ENCODE measurements at places on chromosomes 3 and 15.

DNA sequence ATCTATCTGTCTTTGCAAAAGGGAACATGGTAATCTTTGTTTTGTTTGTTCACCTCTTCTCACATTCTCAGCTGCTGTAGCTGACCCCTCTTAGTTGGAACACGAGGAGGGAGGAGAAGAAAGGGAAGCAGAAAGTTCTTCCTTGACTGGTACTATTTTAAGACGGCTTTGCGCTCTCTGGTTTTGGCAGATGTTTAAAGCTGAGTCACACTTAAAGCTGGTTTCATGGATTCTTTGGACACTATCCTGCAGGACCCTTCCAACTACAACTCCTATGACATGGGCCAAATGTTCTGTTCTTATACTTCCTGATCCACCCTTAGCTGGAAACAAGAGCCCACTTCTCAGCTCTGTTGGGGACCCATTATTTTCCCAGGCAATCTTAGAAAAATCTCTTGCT, 40.6 kb upstream of the FXR1 start:
- DNase-seq, result no peak

GRCh38 chr15:89614164-89614563, 38.9 kb downstream of the TICRR start:
- DNase-seq, result no peak

- DNase-seq, result no peak
Measured at GRCh38 chr3:28206479-28206878, 34.9 kb upstream of the CMC1 start.

DNA sequence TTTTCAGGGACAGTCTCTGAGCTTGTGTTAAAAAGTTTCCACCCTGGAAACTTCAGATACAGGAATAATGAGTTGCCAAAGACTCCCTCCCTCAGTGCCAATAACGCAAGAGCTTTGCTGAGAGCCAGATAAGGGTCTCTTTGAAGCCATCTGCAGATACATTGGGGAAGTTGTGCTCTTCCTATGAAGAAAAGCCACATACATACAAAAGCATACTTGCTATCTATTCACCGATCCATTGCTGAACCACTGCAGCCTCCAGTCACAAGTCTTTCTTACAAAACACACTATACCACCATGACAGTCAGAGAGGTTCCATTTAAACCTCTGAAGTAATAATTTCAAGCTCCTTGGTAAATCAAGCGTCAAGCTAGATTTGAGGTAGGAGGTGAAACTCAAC, 10.0 kb upstream of the RETNLB start:
- DNase-seq, result no peak

GRCh38 chr3:40104441-40104840, 205.1 kb upstream of the EIF1B start:
- DNase-seq, result no peak

- no peak for DNase-seq
Measured at GRCh38 chr3:126889276-126890201, 93.4 kb upstream of the PLXNA1 start.

DNA sequence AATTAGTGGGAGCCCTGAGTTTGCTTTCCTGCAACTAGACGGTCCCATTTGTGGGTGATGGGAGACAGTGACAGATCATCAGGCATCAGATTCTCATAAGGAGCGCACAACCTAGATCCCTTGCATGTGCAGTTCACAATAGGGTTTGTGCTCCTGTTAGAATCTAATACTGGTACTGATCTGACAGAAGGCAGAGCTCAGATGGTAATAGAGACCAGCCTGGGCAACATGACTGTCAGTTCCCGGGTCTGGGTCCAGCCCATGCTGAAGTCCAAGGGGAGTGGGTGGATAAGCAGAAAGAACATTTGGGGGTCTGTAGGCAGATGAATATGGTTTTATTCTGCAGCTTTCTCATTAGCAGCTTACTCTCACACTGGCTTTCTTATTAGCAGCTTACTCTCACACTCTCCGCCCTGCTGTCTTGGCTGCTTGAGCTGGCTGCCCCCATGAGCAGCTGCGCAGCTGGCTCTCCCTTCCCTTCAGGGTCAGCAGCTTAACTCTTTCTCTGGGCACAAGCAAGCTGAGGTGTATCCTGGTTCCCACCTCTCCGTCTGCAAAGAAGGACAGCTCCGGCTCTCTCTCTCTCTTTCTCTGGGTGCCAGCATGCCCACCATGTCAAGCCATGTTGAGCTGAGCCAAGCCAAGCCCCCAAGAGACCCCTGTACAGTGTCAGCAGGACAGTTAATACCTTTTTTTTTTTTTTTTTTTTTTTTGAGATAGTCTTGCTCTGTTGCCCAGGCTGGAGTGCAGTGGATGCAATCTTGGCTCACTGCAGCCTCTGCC, 46.5 kb downstream of the KLHDC8B start:
- no peak for DNase-seq

- DNase-seq, result no peak
Measured at GRCh38 chr3:14278265-14278798, 99.7 kb downstream of the LSM3 start.

DNA sequence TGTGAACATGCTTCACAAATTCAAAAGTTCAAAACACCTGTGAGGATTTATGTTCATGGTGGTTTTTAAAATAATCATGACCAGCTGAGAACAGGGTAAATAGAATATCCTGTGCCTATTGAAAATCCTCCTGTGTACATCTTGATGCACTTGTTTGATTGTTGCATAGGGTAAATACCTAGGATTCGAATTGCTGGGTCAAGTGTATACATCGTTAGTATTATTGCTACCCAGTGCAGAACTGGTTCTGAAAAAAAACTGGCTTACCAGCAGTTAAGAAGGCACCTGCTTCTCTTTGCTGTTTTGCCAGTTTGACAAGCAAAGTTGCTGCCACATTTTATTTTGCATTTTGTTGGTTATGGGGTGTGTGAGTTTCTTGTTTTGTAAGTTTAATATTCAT, 272.6 kb downstream of the CLSTN2 start:
- no peak for DNase-seq

DNA sequence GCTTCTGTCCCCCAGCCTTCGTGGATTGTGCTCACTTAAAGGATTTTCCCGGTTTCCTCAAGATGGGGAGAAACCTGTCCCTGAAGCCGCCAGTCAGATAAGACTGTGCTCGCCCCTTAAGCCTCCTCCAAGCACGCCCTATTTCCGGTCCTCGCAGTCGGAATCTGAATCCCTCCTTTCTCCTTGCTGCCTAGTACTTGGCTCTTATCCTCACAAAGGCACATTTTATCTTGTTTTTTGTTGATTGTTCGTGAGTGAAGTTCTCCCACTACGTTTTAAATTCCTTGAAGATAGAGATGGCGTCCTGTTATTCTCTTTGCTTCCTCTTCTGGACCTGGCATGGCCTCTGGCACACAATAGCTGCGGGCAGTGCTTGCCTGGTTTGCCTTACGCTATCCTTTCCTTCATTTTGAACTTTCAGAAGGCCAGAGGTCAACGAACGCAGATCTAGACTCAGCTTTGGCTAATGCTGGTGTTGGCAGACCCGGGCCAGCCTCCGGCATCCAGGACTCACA, 1.7 kb downstream of the CLDN11 start:
- no peak for DNase-seq

GRCh38 chr3:193771011-193771652, 178.1 kb downstream of the OPA1 start:
- DNase-seq, result no peak

DNA sequence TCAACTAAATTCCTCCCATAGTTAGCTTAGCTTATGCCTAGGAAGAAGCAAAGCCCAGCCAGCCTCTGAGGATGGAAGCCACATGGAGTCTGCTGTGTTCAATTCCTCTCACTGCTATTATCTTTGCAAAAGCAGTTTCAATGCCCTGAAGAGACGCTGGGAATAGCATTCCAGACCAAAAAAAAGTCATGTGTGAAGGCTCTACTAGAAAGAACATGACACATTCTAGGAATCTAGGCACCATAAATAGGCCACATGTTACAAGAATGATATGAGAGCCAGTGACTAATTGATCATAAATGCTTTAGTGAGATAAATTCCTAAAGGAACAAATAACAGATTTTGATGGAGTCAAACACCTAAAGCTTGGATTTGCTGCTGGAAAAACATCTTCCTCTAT, 800.8 kb downstream of the TUSC7 start:
- no peak for DNase-seq

GRCh38 chr3:177781686-177782161, 584.4 kb upstream of the TBL1XR1 start:
- DNase-seq, result no peak

DNA sequence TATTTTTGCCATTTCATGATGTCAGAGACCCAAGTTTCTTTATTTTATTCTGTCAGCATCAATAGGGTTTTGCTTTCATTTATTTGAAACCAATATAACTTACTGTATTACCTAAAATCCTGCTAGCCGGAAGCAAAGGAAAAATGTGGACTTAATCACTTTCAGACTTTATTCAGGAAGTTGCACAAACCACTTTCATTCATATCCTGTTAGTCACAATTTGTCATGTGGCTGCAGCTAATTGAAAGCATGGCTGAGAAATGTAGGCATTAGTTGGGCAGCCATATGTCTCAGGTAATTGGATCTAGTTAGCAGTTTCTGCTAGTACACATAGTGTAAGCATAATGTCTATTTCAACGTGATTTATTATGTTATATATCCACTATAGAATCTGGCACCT, 462.3 kb upstream of the SGO1 start:
- DNase-seq, result no peak

DNA sequence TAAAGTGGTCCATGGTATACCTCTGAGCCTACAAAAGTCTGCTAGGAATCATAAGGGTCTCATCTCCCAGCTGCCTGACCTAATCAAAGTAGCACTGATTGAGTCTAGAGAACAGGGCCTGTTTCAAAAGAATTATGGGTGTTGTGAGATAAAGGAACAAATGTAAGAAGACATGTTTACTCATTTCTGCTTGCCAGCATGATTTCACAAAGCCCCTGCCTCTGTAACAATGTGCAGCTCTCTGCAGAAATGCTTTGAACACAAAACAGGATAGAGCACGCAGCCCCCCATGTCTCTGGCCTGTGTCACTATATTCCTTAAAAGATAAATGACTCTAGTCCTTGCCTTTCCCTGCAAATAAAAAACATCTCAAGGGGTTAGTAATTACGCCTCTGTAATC, 94.7 kb upstream of the IGSF10 start:
- no peak for DNase-seq

- no peak for DNase-seq
Measured at GRCh38 chr15:63414474-63415120, 33.0 kb upstream of the CA12 start.

- DNase-seq, result no peak
Measured at GRCh38 chr15:95610945-95611344, 719.6 kb upstream of the NR2F2 start.

DNA sequence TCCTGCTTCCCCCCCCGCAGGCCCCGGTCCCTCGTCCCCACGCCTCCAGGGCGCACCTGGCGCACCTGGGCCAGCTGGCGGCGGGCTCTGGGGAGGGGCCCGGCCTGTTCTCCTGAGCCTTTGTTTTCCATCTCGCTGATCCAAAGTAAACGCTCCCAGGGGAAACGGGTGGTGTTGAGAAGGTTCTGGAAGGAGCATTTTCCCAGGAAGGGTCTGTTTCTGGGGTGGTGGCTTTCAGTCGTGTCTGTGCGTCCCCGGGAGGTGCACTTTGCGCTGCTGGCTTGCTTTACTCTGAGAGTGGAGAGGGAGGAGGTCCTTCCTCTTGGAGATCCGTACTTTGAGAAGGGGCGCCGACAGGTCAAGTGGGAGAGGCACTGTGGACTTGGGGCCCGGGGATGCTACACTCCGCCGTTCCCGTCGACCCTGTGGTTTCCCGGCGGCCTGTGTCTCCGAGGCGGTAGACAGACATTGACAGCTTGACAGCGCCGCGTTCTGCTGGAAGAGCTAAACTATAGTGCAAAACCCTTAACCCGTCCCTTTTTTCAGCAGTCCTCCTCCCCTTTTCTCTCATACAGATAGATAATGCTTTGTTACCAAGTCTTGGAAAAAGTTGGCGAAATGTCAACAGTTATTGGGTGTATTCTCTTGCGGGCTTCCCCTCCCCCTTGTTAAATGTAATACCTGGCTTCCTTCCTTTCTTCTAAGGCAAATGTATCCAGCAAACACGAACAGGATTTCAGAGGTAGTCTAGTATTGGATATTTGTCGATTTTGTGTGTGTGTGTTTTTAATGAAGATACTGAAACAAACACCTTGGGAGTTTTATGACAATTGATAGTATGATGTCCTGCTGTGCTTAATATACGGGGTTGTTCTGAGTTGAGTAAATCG, 6.5 kb downstream of the TPM1 start:
- no peak for DNase-seq

GRCh38 chr3:16122155-16122554, 52.3 kb upstream of the GALNT15 start:
- DNase-seq, result no peak

GRCh38 chr3:7682822-7683229, 818.8 kb upstream of the LMCD1 start:
- DNase-seq, result no peak

GRCh38 chr3:126523745-126524428, at the start of gene CHST13:
Gene CHST13, plus strand, starts transcription at chr3:126524155. Its CDS starts 178 bp downstream, at chr3:126524333.
- DNase-seq, result no peak

DNA sequence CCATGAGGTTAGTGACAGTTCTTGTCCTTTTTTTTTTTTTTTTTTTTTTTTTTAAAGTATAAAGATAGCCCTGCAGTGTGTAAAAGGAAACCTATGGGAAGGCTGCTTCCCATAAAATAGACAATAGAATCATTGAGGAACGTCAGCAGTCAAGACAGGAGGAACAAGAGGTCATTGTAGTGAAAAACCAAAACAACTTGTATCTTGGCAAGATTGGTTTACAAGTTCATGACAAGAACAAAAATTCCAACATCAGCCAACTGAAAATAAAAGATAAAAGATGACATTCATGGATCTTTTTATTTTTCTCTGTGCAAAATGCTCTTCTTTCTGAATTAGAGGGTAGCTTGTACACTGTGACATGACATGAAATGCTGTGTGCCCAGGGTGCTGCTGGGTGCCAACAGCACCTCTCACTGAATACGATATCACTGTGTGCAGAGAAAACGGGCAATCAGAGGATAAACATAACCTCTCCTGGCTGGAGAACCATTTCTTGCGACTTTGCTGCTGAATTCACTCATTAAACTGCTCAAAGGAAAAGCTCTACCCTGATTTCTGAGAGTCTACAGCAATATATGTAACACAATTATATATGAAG, 30.1 kb upstream of the IP6K2 start:
- no peak for DNase-seq

- no peak for DNase-seq
Measured at GRCh38 chr3:137062250-137062649, 104.5 kb downstream of the IL20RB start.

DNA sequence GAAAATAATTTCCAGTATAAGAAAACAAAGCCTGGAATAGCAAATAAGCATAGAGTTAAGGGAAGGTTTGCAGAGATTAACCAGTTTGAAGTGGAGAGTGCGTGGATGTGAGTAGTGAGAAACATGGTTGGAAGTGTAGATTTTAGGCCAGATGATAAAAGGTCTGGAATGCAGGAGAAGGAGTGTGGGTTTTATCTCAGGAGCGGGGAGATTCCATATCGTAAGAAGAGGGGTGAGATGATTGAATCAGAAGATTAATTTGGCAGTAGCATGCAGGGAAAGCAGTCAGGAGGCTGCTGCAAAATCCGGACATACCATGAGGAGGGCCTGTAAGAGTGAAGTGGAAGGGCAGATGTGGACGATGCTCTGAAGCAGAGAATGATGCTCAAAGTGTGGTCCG, 13.7 kb downstream of the PPARG start:
- no peak for DNase-seq

All from stimulated activated CD4-positive, alpha-beta T cell treated with anti-CD3 and anti-CD28 coated beads, Interleukin-1b, Interleukin-23, amount 100 ng/mL, for 1 hour (primary cell).